ENCODE measurements at places on chromosomes 2 and 18. TPM values are rescaled to one million over a fixed set of nuclear protein-coding genes. Genes with fewer than 3 reads are reported as not detected.

The RGPD4 gene
- polyA plus RNA-seq: 0.03 TPM

The DARS1 gene
- 92.3 TPM for polyA plus RNA-seq

The PTPRN gene
- 0.13 TPM for polyA plus RNA-seq

The BOK gene
- polyA plus RNA-seq: 63.4 TPM

The FSHR gene
- polyA plus RNA-seq: 0.43 TPM

The ERBB4 gene
- polyA plus RNA-seq: 8.8 TPM

The NT5DC4 gene
- 0.09 TPM for polyA plus RNA-seq
